NK-92 treated with Interleukin-12 subunit alpha and Interleukin-12 subunit beta, amount 100 ng/mL, for 24 hours (cell line): ENCODE measurements at places on chromosomes 1 and 21.

DNA sequence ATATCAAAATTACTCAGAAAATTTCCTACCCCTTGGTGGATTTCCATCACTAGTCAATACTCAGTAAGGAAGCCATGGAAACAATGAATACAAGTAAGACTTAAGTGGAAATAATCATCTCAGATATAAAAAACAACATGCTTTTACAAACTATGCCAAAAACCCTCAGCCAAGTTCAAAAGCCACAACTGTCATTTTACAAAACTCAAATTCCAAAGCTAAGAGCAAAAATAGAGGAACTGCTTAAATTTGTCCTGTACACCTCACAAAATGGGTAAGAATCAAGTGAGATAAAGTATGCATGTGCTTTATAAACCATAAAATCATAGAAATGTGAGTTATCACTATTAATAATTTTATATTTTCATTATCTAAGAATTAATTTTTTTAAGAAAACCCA is 9.6 kb downstream of the TMCO1 start:
- DNase-seq = no peak

GRCh38 chr1:204647114-204647804 is 38.3 kb downstream of the LRRN2 start:
- no peak for DNase-seq

DNA sequence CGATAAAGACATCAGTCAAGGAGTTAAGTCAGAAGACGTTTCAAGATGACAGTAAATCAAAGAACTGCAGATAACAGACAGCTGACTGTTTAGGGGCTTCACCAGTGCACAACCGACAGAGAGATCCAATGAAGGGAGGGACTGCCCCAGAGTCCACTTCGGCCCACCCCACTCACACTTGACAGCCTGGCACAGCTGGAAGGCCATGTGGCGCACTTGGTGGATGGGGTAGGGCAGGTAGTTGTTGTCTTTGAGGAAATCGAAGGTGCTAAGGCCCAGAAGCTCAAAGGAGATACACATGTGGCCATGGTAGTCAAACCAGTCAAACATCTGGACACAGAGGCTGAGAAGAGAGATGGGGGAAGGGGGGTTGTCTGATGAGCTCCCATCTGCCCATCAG is 4.4 kb upstream of the SCAMP3 start:
- no peak for DNase-seq

GRCh38 chr21:40641042-40641441 is 205.9 kb downstream of the DSCAM start:
- no peak for DNase-seq

- no peak for DNase-seq
Observed at GRCh38 chr1:196399713-196400112, 208.5 kb downstream of the KCNT2 start.

DNA sequence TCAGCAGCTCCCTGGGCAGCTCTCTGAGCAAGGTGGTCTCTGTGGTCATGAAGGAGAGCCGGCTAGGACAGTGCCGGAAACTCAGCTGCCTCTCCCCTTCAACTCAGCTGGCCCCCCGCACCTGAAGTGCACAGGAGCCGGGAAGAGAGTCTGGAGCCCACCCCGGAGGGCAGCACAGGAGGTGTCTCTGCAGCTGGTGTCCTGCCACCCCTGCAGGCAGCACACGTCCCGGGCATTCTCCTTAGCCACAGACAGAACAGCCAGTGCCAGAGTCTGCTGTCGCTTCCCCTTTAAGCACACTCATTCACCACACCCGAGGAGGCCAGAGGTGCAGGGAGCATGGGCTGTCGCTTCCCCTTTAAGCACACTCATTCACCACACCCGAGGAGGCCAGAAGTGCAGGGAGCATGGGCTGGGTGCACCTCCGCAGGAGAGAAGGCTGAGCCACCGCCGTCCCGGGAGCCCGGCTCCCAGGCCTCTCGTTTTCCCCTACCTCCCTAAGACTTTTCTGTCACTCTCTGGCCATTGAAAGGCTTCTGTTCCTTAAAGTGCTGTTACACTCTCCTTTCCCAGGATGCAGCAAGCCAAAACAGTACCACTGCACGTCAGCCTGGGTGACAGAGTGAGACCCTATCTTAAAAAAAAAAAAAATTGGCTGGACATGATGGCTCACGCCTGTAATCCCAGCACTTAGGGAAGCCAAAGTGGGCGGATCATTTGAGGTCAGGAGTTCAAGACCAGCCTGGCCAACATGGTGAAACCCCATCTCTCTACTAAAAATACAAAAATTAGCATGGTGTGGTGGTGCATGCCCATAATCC is 16.9 kb upstream of the SAMD11 start:
- no peak for DNase-seq

- no peak for DNase-seq
Observed at GRCh38 chr1:110048923-110049601, 14.6 kb downstream of the STRIP1 start.

GRCh38 chr1:147177611-147178380 is 5.5 kb upstream of the PRKAB2 start:
- DNase-seq = no peak

DNA sequence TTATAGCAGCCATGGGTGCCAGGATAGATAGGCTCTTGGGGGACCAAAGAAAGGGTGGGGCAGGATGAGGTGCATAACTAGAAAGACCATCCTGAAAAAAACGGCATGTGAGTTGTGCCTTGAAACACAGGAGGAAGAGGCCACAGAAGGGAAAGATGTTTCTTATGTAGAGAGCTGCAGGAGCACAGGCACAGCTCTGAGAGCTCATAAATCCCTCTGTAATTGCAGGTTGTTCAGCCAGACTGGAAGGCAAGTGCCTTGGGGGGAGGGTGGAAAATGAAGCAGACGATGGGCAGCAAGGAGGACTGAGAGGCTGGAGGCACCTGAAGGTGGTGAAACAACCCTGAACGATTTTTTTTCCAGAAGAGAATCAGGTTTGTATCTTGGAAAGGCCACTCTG is 170.7 kb downstream of the NR5A2 start:
- DNase-seq = no peak

- DNase-seq = no peak
Observed at GRCh38 chr1:243716906-243717305, 133.1 kb downstream of the AKT3 start.

GRCh38 chr1:35598895-35599294 is 25.8 kb downstream of the TFAP2E start:
- no peak for DNase-seq

- DNase-seq = no peak
Observed at GRCh38 chr1:43864111-43865045, 69.2 kb upstream of the ARTN start.

GRCh38 chr1:17798011-17798410 is 42.9 kb downstream of the ACTL8 start:
- no peak for DNase-seq

- no peak for DNase-seq
Observed at GRCh38 chr21:30117631-30118030, 49.0 kb downstream of the CLDN17 start.

DNA sequence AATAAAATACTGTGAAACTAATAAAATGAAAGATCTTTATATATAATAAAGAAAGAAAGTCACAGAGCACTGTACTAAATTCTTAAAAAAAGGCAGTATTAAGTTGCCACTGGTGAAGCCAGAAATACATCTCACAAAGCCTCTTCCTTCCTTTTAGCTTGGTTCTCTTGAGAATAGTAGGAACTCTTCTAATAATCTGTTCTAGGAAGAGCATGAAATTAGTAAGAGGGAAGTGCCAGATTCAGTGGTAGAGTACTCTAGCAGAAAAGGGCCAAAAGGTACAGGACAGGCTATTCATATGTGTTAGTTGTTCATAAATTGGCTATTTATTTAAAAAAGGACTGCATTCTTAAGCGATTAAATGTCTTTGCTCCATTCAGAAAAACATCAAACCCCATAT is 33.7 kb downstream of the CTTNBP2NL start:
- no peak for DNase-seq

GRCh38 chr1:101044749-101045148 is 19.2 kb upstream of the DPH5 start:
- no peak for DNase-seq

GRCh38 chr1:84159533-84160240 is 15.6 kb downstream of the PRKACB start:
- no peak for DNase-seq

DNA sequence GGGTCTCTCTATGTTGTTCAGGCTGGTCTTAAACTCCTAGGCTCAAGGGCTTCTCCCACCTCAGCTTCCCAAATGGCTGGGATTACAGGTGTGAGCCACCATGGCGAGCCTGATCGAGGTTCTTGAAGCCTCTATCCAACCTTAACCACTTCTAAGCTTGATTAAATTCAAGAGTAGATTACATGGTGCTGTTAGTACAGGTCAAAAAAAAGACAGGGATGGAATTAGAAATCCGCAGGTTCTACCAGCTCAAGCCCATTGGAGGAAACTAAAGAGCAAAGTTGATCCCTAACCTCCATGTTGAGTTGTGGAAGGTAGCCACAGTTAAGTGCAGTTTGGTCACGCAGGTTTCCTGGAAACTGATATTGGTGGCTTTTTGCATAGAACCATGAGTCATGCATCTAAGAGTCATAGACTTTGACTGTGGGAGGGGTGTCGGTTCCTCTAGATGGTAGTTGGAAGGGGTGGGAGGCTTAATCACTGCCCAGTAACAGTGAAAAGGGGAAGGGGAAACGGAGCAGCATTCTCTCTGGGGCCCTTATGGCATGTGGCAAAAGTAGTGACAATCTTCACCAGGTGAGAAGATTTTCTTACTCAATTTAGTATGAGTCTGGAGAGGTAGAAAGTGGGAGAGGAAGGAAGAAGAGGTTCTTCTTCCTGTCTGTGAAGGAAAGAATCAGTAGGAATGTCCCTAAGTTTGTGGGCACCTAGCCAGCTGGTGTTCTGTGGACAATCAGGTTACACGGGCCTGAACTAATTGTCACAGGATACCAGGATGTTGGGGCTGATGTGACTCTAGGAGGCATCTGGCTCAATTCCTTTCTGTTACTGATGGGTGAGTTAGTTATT is 7.0 kb downstream of the CD53 start:
- DNase-seq = peak; percentile 55

DNA sequence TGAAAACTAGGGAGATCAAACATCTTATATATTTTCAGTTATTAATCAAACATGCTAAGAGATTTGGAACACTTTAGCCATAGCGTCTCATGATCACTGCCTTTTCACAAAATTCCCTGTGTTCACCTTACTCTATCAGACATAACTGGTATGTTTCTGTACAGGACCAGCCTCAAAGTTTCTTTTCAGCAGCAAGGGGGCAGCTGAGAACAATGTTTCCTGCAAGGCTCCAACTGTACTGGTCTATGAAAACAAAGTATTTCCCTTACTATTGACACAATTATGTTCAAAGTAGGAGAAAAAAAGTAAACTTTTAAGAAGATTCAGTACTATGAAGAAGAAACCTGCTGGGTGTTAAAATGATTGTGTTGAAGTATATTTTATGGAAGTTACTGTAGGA is 98.5 kb downstream of the ATF6 start:
- DNase-seq = no peak

DNA sequence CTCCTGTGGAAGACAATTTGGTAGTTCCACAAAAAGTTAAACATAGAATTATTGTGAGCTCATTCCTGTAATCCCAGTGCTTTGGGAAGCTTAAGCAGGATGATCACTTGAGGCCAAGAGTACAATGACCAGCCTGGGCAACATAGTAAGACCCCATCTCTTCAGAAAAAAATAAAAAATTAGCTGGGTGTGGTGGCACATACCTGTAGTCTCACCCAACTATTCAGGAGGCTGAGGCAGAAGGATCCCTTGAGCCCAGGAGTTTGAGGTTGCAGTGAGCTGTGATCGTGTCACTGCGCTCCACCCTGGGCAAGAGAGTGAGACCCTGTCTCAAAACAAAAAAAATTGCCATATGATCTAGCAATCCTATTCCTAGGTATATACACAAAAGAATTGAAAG is 4.1 kb upstream of the CHML start:
- no peak for DNase-seq

DNA sequence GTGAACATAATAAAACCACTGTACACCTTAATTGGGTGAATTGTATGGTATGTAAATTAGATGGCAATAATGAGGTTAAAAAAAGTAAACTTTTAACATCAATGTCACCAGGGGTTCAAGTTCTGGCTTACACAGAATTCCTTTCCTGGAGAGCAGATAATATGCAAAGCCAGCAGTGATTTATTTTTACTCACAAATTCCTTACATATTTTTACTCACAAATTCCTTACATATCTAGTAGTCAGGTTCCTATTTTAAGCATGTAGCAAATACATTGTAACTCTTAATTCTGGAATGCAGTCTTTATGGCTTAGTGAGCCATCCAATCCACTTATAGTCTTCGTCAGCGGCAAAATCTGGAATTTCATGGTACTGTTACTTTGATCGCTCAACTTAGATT is 1.3 kb upstream of the UBE4B start:
- no peak for DNase-seq

- DNase-seq = no peak
Observed at GRCh38 chr1:33297911-33298622, 22.8 kb downstream of the A3GALT2 start.

DNA sequence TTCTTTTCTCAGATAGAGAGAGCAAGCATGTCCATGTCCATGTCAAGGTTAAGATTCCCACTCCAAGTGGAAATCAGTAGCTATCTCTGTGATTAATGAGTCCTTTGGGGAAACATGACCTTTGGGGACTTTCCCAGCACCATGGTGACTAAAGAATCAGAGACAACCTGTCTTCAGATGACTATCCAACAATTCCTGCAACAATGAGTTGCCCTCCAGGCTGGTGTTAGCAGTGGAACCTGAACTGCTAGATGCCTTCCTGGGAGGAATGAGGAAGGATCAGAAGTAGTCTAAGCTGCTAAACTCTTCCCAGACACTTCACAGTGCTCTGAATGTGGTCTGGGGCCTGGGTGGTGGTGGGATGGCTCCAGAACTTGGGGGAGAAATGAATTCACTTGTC is 6.5 kb downstream of the S100A9 start:
- DNase-seq = no peak

DNA sequence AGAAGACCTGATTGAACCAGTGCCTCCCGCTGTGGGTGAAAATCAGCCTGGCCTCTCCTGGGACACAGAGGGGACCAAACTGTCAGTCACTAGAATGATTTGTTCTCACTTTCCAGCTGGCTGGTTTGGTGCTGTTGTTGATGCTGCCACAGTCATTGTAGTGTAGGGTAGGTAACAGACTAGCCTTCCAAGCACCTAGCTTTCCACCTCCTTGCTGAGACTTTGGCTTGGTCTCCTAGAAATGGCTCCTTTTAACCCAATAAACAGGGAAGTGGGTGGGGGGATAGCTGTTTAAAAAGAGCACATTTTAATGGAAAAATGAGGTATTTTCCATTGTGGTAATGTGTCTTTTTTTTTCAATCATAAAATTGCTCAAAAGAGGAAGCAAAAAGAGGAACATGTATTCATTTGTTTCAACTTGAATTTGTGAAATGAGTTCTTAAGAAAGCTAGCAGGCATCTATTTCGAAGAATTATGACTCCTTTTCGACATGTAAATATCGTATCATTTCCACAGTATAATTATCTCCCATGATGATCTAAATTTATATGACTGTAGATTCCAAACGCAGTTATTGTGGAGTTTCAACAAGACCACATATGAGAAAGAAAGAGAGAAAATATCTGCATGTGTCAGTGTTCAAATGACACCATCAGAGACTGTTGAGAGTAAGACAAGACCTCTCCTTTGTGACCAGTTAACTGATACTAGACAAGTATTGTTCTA is 190.1 kb downstream of the HLX start:
- DNase-seq = no peak
